Left lobe of liver (tissue), 2 donors: ENCODE measurements at places on chromosomes 5 and 9. TPM values are rescaled to one million over a fixed set of nuclear protein-coding genes. Genes with fewer than 3 reads are reported as not detected.

The LTC4S gene
- 2.6 TPM for total RNA-seq

The PPP1R26 gene
- 7.4 TPM for total RNA-seq

The CCDC192 gene
- total RNA-seq: not detected

The SOX30 gene
- total RNA-seq: not detected

The FOXE1 gene
- not detected for total RNA-seq

The FAM169A gene
- total RNA-seq: 3.4 TPM

The ZNF169 gene
- total RNA-seq: 1.3 TPM

The PCDHB9 gene
- total RNA-seq: 0.05 TPM

The PIP5KL1 gene
- 0.40 TPM for total RNA-seq

The STKLD1 gene
- total RNA-seq: 0.83 TPM

The DMGDH gene
- 119 TPM for total RNA-seq

The GRXCR2 gene
- total RNA-seq: not detected

The PCAT7 gene
- total RNA-seq: 2.2 TPM

The NIPSNAP3A gene
- total RNA-seq: 18.4 TPM

The UAP1L1 gene
- 1.8 TPM for total RNA-seq

The GLRA1 gene
- not detected for total RNA-seq
